ENCODE measurements at places on chromosomes 2 and 18. TPM values are rescaled to one million over a fixed set of nuclear protein-coding genes. Genes with fewer than 3 reads are reported as not detected.

Gene PROC
- total RNA-seq: 0.59 TPM

Gene VIT
- total RNA-seq: not detected

Gene ACADL
- 1.0 TPM for total RNA-seq

GRCh38 chr18:13246591-13246990 is 28.0 kb downstream of the LDLRAD4 start:
- H3K4me1 ChIP-seq: no peaks in the 10 kb centered on the region
- peaks cover 58% of the 10 kb centered on the region for H3K27me3 ChIP-seq
- no peak overlapping the region for H3K4me3 ChIP-seq
- no peak overlapping the region for H3K27ac ChIP-seq
- DNase-seq: no peak

DNA sequence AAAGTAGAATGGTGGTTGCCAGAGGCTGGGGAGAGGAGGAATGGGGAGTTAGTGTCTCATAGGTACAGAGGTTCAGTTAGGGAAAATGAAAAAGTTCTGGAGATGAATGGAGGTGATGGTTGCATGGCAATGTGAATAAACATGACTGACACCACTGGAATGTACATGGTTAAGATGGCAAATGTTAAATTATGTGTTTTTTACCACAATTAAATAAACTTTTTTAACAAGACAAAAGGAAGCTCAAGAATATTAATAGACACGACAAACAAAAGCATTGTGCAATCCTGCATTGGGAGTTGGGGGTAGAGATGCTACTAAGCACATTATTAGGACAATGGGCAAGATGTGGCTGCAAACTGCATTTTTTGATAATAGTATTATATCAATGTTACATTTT is 147.7 kb downstream of the TWIST2 start:
- DNase-seq: no peak
- H3K27ac ChIP-seq: no peak overlapping the region
- H3K36me3 ChIP-seq: no peaks in the 10 kb centered on the region
- H3K4me3 ChIP-seq: no peak overlapping the region
- no peaks in the 10 kb centered on the region for H3K4me1 ChIP-seq

- no peak for DNase-seq
- H3K27me3 ChIP-seq: no peaks in the 10 kb centered on the region
- H3K36me3 ChIP-seq: peaks cover 9% of the 10 kb centered on the region
- H3K4me1 ChIP-seq: peaks cover 67% of the 10 kb centered on the region
Measured at GRCh38 chr2:227397562-227397961, 9.8 kb upstream of the SCYGR1 start.

GRCh38 chr2:14896330-14897030 is 264.0 kb downstream of the LRATD1 start:
- H3K27me3 ChIP-seq: no peaks in the 10 kb centered on the region
- DNase-seq: no peak
- H3K27ac ChIP-seq: no peak overlapping the region
- no peak overlapping the region for H3K4me3 ChIP-seq
- H3K36me3 ChIP-seq: no peaks in the 10 kb centered on the region

- no peak for DNase-seq
- H3K27me3 ChIP-seq: no peaks in the 10 kb centered on the region
- H3K36me3 ChIP-seq: no peaks in the 10 kb centered on the region
- H3K4me3 ChIP-seq: no peak overlapping the region
Measured at GRCh38 chr18:72378016-72378415, 166.1 kb downstream of the CBLN2 start.

DNA sequence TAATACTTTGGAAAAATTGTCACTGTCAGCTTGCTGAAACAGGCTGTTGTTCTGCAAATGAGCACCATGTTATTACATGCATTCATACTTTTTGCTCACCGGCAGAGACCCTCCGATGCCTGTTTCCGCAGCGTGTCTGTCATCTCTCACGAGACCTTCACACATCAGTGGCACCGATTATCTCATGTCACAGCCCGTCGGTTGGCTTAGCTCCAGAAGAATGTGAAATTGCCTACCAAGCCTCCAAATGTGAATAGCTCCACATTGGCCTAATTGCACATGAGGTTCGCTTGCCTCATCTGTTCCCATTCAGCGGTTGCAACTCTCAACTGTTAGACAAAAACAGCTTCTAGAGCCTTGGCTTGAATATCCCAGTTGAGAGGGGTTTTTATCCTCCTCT is 233.0 kb downstream of the ACTR3 start:
- DNase-seq: no peak
- no peak overlapping the region for H3K27ac ChIP-seq
- H3K36me3 ChIP-seq: no peaks in the 10 kb centered on the region
- no peaks in the 10 kb centered on the region for H3K4me1 ChIP-seq

- no peaks in the 10 kb centered on the region for H3K4me1 ChIP-seq
- H3K4me3 ChIP-seq: no peak overlapping the region
- no peaks in the 10 kb centered on the region for H3K36me3 ChIP-seq
- peaks cover 50% of the 10 kb centered on the region for H3K27me3 ChIP-seq
- DNase-seq: no peak
- H3K27ac ChIP-seq: no peak overlapping the region
Measured at GRCh38 chr2:102303589-102303988, 7.8 kb upstream of the IL1RL1 start.
